B cell (primary cell): ENCODE measurements at places on chromosomes 13 and 19. TPM values are rescaled to one million over a fixed set of nuclear protein-coding genes. Genes with fewer than 3 reads are reported as not detected.

TMEM91 gene
- polyA plus RNA-seq = 6.3 and 8.0 TPM in 2 replicates

ICAM4 gene
- polyA plus RNA-seq = 0.71 and 0.78 TPM in 2 replicates

FSTL3 gene
- polyA plus RNA-seq = 2.6 and 5.8 TPM in 2 replicates

B3GNT8 gene
- polyA plus RNA-seq = 0.06 TPM in 1 of 2 replicates, not detected in the other

ZNF439 gene
- polyA plus RNA-seq = 19.7 and 27.8 TPM in 2 replicates

VMAC gene
- 27.2 and 27.7 TPM in 2 replicates for polyA plus RNA-seq

FUT6 gene
- 0.03 TPM in 1 of 2 replicates, not detected in the other for polyA plus RNA-seq

EDNRB gene
- polyA plus RNA-seq = not detected in 2 replicates

TEX101 gene
- polyA plus RNA-seq = not detected in 2 replicates

TGDS gene
- 10.5 and 11.7 TPM in 2 replicates for polyA plus RNA-seq

MCOLN1 gene
- 17.3 and 19.0 TPM in 2 replicates for polyA plus RNA-seq

CATSPERD gene
- not detected in 2 replicates for polyA plus RNA-seq

GRWD1 gene
- 10.6 and 12.0 TPM in 2 replicates for polyA plus RNA-seq

MED25 gene
- 83.0 and 93.0 TPM in 2 replicates for polyA plus RNA-seq

ANKLE1 gene
- 6.0 and 7.6 TPM in 2 replicates for polyA plus RNA-seq

SMIM44 gene
- polyA plus RNA-seq = not detected in 2 replicates

SBSN gene
- not detected in 2 replicates for polyA plus RNA-seq

PLIN5 gene
- polyA plus RNA-seq = 0.27 and 0.56 TPM in 2 replicates

ATXN8OS gene
- not detected in 2 replicates for polyA plus RNA-seq

ELAVL3 gene
- 0.01 TPM in 1 of 2 replicates, not detected in the other for polyA plus RNA-seq

TGFB1 gene
- 107 and 109 TPM in 2 replicates for polyA plus RNA-seq

EFNA2 gene
- not detected in 2 replicates for polyA plus RNA-seq

ABCA7 gene
- polyA plus RNA-seq = 281 and 425 TPM in 2 replicates

RFXAP gene
- polyA plus RNA-seq = 6.6 and 7.0 TPM in 2 replicates

LGI4 gene
- polyA plus RNA-seq = 0.40 and 0.74 TPM in 2 replicates

PLK5 gene
- not detected in 2 replicates for polyA plus RNA-seq

EFNB2 gene
- 0.04 and 0.19 TPM in 2 replicates for polyA plus RNA-seq

GFY gene
- not detected in 2 replicates for polyA plus RNA-seq

CBY2 gene
- not detected in 2 replicates for polyA plus RNA-seq

SYCN gene
- polyA plus RNA-seq = not detected in 2 replicates

KLK4 gene
- 0.45 TPM in 1 of 2 replicates, not detected in the other for polyA plus RNA-seq

RHPN2 gene
- 3.6 and 4.9 TPM in 2 replicates for polyA plus RNA-seq

AKAP8 gene
- polyA plus RNA-seq = 30.0 and 46.3 TPM in 2 replicates

RBM42 gene
- 42.1 and 42.9 TPM in 2 replicates for polyA plus RNA-seq

CYP2B6 gene
- polyA plus RNA-seq = not detected in 2 replicates

TSHZ3 gene
- 0.03 and 0.07 TPM in 2 replicates for polyA plus RNA-seq

YJEFN3 gene
- 4.8 and 7.1 TPM in 2 replicates for polyA plus RNA-seq

ZC3H4 gene
- polyA plus RNA-seq = 12.7 and 15.4 TPM in 2 replicates

ZNF417 gene
- 8.9 and 12.3 TPM in 2 replicates for polyA plus RNA-seq

PRR19 gene
- 0.26 and 0.39 TPM in 2 replicates for polyA plus RNA-seq

TSSK6 gene
- 7.7 and 9.6 TPM in 2 replicates for polyA plus RNA-seq

CEACAM8 gene
- not detected in 2 replicates for polyA plus RNA-seq

ETHE1 gene
- polyA plus RNA-seq = 22.1 and 39.4 TPM in 2 replicates

ZNF709 gene
- 1.7 and 2.9 TPM in 2 replicates for polyA plus RNA-seq

GNA15 gene
- 0.52 and 1.4 TPM in 2 replicates for polyA plus RNA-seq

GIPC3 gene
- polyA plus RNA-seq = 0.39 and 0.48 TPM in 2 replicates

REX1BD gene
- polyA plus RNA-seq = 164 and 180 TPM in 2 replicates

KLHL1 gene
- polyA plus RNA-seq = not detected in 2 replicates
